ENCODE measurements at places on chromosomes 3 and 15.

DNA sequence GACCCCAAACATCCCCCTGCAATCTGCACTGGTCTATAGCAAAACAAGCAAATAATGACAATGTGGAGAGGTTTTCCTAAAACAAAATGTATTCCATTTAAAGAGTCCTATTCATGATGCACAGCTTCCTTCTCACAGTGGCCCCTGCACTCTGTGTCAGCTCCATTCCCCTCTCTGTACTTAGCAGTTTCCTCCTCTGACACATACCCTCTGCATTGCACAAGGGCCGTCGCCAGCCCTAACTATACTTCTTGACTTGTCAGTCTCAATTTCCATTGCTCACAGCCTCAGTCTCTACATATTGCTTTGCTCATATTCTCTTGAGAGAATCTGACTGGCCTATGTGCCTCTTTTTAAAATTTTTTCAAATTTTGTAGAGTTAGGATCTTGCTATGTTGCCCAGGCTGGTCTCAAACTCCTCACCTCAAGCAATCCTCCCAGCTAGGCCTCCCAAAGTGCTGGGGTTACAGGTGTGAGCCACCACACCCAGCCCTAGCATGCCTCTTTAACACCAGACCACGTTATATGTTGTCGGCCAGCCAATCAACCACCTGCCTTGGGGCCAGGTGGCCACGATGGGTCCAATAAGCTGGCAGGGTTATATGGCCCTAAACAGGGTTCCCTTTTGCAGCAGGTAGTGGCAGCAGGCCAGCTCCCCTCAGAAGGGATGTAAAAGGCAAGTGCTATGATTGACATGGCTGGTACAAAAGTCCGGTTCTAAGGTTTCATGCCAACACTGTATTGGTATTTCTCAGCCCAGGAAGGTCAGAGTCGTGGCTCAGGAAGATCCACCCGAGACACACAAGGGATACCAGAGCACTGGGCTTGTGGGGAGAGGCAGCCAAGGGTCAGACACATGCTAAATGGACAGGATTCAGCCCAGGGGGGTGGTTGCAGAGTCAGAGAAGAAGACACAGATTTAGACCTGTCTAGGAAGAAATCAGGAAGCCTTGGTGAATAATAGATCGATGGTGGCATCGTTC lies 59.0 kb upstream of the SMAD3 start:
- DNase-seq, result no peak

DNA sequence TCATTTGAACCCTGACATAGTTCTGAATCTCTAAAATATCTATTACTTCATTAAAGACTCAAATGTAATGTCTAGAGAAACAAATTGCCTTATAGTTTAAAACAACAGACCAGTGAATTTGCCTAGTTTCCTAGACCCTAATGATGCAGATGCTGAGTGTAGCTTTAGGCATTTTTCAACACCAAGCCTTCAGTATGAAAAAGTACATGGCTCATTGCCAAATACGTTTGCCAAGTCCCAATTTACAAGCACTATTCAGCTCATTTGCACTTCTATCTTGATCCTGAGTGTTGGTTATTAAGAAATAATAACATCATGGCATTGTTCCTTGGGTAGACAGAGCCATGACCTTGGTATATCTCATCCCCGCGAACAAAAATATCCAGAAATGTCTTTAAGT lies 46.8 kb downstream of the EOMES start:
- peak; percentile 36 for DNase-seq

GRCh38 chr3:124895756-124896155 lies 8.6 kb upstream of the ITGB5 start:
- DNase-seq, result no peak

GRCh38 chr15:25051399-25052154 lies 96.8 kb downstream of the SNRPN start:
- DNase-seq, result no peak

- no peak for DNase-seq
These were observed 255.5 kb downstream of the EPHB1 start for GRCh38 chr3:135050536-135050935.

GRCh38 chr3:4494895-4495264 lies 1.7 kb downstream of the ITPR1 start:
- no peak for DNase-seq

- no peak for DNase-seq
These were observed 3.5 kb downstream of the SEC13 start for GRCh38 chr3:10317311-10317960.

- no peak for DNase-seq
These were observed 147.7 kb downstream of the VGLL4 start for GRCh38 chr3:11495948-11496557.

DNA sequence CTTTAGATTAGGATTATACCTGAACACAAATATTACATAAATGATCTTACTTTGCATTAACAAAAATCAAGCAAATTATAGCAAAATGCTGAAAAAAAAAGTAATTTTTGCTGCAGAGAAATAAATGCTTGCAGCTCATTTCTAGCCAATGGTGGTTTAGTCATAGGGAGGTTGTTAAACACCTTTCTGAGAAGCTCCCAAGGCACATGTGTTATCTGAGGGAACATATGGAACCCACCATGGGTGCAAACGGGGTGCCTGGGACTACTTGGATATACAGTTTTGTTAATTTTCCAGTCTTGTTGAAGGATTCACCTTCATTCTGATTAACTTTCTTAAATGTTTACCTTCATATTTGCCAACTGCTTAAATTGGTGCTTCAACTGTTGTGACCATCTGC lies 8.9 kb upstream of the RAMAC start:
- no peak for DNase-seq

- DNase-seq, result no peak
These were observed 391.9 kb downstream of the OCA2 start for GRCh38 chr15:27707257-27707656.

GRCh38 chr15:55710286-55710685 lies 32.7 kb downstream of the PRTG start:
- peak; percentile 33 for DNase-seq

DNA sequence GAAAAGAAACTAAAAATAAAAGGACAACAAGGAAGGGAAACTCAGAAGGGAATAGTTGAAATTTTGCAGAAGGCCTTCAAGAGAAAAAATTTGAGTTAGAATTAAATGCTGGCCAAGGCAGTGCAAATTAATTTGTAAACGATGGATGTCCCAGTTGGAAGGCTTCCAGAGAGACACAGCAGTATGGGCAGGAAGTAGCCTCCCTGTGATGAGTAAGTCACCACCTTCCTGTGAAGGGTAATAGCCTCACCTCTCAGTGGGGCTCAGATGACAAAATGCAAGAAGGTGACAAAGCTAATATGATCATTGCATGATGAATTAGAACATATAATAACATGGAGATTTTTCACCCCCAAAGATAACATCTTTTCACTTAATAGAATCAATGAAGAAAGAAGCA lies 27.3 kb upstream of the TMCO5A start:
- peak; percentile 42 for DNase-seq

- DNase-seq, result no peak
These were observed 1.3 kb upstream of the TMIE start for GRCh38 chr3:46699676-46700523.

DNA sequence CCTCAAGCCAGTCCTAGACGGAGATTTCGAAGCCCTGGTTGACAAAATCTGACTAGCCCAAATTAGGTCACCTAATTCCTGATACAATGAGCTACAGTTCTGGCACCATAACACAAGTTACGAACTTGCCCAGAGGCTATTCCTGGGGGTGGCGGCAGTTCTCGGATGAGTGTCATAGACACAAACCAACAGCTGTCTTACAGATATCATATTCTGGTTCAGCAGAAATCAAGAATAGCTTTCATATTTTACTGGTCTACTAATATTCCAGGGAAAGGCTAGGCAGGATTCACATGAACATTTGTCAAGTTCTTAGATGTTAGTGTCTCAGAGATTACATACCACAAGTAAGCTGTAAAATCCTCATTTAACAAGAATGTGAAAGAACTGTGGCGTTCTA lies 8.8 kb downstream of the ANAPC13 start:
- peak; percentile 84 for DNase-seq

GRCh38 chr3:182092662-182093262 lies 381.0 kb downstream of the SOX2 start:
- DNase-seq, result no peak

GRCh38 chr3:162142511-162142910 lies 645.9 kb downstream of the OTOL1 start:
- DNase-seq, result peak; percentile 81

Data from EL (cell line).